SW 1271 (cell line): ENCODE measurements at places on chromosomes 3 and 15.

GRCh38 chr3:69510481-69511030, 124.7 kb upstream of the FRMD4B start:
- DNase-seq = no peak

DNA sequence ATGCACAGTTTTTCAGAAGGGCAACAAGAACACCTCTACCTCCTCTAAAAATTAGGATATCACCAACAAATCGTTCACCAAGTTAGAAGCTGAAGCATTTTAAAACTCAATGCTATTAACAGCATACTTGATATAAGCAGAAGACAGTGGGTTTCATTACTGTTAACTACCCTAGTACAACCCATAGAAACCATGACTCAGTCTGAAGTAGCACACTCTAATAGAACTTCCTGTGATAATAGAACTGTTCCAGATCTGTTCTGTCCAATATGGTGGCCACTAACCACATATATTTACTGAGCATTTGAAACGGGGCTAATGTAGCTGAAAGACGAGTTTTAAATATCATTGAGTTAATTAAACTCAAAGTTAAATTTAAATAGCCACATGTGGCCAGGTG, 1075.6 kb downstream of the FHIT start:
- no peak for DNase-seq

DNA sequence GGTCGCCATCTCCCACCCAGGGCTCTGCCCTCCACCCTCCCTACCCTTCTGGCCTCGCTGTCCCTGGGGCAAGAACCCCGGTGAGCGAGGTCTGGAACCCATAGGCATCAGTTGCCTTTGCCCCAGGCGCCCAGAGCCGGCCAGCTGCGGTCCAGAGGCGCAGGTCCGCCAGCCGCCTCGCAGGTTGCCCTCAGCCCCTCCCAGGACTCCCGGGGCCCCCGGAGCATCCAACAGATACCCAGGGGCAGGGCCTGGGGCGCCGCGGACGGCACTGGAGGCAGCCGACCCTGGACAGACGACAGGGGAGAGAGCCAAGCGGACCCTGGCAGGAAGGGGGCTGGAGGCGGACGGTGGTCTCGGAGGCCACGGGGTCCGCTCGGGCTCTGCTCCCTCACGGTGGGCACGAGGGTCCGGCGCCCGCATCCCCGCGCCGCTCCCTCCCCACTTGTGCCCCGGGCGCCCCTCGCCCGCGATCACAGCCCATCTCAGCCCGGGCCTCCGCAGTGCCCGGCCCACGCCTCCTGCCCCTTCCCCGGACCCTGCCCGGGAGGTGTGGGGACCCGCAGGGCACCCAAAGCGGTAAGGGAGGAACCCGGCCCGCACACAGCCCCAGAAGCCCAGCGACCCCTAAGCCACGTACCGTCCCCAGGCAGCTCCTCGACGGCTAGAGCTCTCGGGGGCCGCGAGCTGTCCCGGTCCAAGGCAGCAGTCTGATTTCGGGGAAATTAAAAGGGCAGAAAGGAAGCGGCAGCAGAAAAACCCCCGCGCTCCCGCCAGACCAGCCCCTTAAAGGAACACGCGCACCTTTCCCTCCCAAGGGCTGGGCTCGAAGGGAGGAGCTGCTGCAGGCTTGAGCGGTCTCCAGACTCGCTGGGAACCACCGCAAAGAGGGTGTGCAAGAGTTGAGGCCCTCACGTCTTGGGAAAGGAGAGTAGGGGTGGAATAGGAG, at the start of gene HAPLN3:
TSS of gene HAPLN3 (minus strand) at position 726 of the 949 bp plus-strand sequence. CDS start 8,246 bp downstream, outside the sequence.
- no peak for DNase-seq

DNA sequence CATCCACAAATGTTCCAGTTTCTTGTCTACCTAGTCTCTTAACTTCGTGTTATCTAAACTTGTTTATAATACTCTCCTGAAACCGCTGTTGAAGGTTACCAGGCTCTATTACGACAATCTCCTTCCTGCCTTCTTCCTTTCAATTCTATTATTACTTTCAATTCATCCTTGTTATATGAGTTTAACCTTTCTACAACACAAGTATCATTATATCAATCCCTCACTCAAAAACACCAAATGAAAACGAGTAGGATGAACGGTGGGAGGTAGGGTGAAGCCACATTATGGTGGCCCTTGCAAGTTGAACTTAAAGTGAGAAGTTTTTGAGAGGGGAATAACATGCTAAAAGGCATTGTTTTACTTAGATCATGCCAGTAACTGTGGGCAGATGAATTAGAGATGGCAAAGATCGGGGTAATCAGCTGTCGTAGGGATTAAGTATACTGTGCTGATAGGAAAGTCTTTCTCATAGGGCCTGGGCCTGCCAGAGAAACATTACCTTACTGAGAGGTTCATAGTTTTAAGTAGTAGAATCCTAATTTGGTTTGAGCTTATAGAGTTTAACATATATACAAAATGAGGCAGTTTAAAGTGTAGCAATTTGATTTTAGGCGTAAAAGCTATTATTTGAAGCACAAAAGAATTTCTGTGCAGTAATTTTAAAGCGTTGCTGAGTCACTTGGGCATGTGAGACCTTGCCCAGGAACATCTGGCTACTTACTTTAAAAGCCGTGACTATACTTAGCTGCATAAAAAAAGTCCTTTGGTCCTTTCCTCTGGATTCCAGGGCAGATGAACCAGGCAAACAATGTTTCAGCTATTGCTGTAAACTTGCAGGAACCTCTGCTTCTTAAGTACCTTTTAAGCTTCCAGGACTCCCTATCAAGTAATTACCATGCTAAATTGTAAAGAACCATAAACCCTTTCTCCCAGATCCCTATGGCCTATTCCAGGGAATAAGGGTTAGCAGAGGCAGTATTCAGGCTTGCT, 3.3 kb upstream of the CEP97 start:
- no peak for DNase-seq

DNA sequence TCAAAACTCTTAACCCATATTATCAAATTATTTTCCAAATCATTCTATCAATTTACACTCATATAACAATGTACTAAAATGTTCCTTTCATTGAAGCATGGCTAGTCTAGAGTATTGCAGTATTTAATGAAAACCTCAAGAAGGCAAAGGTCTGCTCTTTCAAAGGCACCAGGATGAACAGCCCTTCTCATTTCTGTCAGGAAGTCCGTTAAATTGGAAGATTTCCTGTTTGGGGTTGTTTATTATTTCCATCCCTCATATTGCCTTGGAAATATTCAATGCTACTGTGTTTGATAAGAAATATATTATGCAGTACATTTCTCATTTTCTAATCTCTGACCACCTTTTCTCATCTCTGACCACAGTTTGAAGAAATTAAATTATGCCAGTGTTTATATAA, 25.1 kb downstream of the ACKR4 start:
- DNase-seq = no peak

GRCh38 chr3:71258116-71258515, 325.4 kb downstream of the FOXP1 start:
- no peak for DNase-seq

DNA sequence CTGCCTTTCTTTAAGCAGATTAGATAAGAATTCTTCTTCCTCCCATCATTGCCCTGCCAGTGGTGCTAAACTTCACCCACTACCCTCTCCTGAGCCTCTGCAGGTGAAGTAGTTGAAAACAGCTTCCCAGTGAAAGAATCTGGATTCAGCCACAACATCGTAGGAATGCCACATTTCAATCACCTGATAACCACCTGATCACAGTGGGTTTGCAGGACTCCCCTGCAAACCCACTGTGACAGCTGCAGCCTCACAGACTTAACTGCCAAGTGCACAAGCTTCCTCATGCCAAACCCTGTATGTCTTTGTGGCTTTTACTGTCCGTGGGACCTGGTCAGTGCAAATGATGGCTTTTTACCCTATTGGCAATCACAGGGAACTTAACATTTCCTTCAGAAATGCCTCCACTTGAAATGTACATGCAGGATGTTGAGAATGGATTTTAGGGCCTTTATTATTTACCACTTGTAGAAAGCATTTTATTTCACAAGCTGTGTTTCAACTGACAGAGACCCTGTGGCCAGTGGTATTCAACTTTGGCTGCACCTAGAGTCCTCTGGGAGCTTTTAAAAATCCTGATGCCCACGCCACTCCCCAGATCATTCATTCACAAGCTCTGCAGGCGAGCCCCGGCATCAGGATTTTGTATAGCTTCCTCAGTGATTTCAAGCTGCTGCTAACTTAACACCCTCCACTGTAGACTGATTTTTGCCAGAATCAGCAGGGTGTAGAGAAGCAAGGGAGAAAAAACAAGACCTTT, 49.1 kb downstream of the OXNAD1 start:
- no peak for DNase-seq
